Glomerular endothelial cell (primary cell): ENCODE measurements at places on chromosomes 1 and 21.

GRCh38 chr1:36115200-36115669 is 9.8 kb downstream of the COL8A2 start:
- DNase-seq, result no peak

GRCh38 chr21:41235201-41235600 is 67.2 kb downstream of the BACE2 start:
- DNase-seq, result no peak

DNA sequence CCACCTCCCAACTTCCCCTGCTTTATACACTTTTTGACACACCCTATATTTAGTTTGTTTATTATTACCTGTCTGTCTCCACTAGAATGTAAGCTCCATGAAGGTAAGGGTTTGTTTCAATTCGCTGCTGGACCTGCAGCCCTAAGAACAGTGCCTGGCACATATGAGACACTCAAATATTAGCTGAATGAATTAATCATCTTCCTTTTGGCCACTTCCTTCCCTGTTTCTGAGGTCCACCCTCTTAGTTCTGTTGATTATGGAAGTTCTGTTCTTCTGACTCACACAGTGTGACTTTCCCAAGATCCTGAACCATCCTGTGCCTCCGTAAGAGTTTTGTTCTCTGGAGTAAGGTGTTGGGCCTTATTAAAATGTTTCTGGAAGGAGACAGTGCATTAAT is 40.4 kb upstream of the GJA5 start:
- no peak for DNase-seq

DNA sequence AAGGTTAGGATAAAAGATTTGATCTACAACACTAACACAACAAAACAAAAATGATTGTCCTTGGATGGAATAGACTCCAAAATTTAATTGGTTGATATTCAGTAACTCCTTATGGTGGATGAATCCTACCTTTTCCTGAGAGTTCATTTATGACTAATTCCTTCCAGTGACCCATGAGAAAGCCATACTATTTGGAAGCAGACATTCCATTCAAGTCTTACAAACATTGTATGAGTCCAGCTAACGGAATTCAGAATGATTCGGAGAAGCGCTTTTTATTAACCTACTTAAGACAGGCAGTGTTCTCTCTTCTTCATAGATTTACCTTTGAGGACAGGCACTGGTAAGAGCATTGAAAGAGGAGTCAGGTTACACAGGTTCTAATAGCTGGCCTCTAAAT is 155.6 kb upstream of the ZNF648 start:
- no peak for DNase-seq

DNA sequence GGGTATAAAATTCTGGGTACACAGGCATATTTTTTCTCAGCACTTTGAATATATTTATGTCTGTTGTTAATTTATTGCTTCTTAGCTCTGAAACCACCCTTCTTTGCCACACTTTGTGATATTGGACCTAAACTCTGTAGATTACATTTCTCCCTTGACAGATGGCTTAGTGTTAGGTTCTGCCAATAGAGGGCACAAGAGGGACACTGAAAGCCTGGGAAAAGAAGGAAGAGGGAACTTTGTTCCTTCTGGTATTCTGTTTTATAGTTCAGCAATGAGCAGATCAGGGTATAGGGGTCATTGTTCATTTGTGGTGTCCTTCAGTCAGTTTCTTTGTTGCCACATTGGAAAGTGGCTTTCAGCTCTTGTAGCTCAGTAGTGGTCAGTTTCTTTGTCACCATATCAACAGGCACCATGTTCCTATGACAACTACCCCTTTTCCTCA is 423.5 kb upstream of the PROX1 start:
- DNase-seq, result peak; percentile 2

DNA sequence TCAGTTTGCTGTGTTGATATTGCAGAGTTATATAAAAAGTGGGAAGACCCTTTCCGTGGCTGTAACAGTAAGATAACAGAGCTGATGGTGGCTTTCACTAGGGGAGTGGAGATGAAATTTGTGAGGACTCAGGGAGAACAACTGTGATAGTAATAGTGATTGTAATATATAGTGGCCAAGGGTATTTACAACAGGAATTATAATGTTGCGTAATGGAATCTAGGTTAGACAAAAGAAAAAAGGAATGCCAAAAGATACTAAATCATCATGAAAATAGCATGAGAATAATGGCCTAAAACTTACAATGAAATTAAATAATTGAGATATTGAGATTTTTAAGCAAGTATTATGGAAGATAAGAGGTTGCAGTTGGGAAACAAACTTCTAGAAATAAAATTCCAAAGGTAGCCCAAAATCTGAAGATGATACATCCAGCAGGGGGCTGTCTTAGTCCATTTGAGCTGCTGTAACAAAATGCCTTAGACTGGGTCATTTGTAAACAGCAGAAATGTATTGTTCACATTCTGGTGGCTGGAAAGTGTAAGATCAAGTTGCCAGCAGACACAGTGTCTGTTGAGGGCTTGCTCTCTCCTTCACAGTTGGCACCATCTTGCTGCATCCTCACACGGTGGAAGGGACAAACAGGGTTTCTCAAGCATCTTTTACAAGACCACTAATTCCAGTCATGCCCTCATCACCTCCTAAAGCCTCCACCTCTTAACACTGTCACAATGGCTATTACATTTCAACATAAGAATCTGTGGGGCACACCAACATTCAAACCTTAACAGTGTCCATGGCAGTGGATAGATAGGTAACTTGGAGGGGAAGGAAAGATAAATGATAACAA is 711.2 kb downstream of the MRPL39 start:
- DNase-seq, result no peak

DNA sequence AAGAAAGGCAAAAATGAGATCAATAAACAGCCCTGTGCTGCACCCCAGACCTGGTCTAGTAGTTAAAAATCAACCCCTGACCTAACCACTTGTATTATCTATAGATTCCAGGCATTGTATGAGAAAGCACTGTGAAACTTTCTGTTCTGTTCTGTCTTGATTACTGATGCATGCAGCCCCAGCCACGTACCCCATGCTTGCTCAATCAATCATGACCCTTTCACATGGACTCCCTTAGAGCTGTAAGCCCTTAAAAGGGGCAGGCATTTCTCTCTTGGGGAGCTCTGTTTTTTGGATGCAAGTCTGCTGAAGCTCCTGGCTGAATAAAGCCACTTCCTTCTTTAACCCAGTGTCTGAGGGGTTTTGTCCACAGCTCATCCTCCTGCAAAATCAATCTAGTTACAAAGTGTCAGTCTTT is 24.2 kb upstream of the CD34 start:
- no peak for DNase-seq

GRCh38 chr1:226650236-226650841 is 88.7 kb downstream of the ITPKB start:
- DNase-seq, result no peak

DNA sequence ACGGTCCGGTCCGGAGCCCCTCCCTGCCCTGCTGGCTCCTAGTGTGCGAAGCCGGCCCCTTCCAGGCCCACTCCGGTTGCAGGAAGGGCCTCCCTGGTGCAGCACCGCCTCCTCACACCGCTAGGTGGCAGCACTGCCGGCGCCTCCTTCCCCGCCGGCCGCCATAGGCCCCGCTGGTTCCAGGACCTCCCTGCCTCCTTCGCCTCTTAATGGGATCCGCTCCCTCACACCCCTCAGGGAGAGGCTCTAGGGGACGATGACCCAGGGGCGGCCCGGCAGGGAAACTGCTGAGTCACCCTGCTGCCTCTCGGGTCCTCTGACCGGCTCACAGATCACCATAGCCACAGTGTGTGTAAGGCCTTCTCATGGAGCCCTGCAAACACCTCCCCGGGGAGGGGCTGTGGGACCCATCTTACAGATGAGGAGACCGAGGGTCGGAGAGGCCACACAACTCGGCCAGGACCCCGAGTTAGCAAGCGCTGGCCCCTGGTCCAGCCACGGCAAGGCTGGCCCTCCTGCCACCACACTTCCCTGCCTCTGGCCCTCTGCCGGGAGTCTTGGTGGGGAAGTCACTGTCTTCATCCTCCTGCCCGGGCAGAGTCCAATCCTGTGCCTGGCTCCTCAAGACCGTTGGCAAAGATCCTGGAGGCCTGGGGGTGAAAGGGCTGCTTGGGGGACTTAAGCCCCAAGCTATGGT is 1.6 kb upstream of the AJAP1 start:
- DNase-seq, result no peak

DNA sequence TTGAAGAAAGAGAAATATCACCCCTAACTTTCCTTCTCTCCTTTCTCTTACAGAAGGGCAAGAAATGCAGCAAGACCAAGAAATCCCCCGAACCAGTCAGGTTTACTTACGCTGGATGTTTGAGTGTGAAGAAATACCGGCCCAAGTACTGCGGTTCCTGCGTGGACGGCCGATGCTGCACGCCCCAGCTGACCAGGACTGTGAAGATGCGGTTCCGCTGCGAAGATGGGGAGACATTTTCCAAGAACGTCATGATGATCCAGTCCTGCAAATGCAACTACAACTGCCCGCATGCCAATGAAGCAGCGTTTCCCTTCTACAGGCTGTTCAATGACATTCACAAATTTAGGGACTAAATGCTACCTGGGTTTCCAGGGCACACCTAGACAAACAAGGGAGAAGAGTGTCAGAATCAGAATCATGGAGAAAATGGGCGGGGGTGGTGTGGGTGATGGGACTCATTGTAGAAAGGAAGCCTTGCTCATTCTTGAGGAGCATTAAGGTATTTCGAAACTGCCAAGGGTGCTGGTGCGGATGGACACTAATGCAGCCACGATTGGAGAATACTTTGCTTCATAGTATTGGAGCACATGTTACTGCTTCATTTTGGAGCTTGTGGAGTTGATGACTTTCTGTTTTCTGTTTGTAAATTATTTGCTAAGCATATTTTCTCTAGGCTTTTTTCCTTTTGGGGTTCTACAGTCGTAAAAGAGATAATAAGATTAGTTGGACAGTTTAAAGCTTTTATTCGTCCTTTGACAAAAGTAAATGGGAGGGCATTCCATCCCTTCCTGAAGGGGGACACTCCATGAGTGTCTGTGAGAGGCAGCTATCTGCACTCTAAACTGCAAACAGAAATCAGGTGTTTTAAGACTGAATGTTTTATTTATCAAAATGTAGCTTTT is 2.4 kb downstream of the CCN1 start:
- no peak for DNase-seq

DNA sequence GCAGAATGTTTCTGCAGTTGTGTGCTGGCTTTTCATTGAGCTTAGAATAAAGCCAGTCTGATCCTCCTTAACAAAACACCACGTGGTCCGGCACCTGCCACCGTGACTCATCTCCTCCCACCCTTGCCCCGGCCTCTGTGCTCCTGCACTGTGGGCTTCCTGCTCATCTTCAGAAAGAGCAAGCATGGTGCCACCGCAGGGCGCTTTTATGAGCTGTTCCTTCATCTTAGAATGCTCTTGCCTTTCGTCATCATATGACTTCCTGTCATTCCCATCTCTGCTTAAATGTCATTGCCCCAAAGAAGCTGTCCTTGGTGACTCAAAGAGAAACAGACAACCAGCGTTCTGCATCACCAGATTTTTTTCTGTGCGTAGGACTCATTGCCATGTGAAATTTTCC is 117.8 kb downstream of the HHAT start:
- DNase-seq, result no peak

GRCh38 chr1:85544689-85545215 is 35.8 kb upstream of the CCN1 start:
- no peak for DNase-seq

GRCh38 chr1:67588178-67588855 is 96.7 kb upstream of the GADD45A start:
- no peak for DNase-seq

DNA sequence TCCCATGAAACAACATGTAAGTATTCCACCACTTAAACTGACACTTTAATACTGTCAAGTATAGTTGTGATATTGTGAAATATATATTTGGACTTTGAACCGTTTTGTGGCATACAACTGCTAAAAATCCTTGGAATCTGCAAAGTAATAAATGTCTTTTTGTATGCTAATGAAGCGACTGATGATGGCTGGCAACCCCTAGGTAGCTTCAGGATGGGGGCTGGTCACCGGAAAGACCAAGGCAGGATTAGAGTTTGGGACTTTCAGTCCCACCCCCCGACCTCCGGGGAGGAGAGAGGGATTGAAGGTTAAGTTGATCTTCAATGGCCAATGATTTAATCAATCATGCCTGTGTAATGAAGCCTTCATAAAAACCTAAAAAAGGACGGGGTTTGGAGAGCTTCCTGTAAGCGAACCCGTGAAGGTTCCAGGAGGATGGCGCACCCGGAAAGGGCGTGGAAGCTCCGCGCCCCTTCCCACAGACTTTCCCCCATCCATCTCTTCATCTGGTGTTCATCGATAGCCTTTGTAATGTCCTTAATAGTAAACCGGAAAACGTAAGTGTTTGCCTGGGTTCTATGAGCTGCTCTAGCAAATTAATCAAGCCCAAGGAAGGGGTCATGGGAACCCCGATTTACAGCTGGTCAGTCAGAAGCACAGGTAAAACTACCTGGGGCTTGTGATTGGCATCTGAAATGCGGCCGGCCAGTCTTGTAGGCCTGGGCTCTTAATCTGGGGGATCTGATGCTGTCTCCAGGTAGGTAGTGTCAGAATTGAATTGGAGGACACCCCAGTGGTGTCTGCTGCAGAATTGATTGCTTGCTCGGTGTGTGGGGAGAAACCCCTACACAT is 1.8 kb upstream of the ZNF281 start:
- DNase-seq, result no peak

DNA sequence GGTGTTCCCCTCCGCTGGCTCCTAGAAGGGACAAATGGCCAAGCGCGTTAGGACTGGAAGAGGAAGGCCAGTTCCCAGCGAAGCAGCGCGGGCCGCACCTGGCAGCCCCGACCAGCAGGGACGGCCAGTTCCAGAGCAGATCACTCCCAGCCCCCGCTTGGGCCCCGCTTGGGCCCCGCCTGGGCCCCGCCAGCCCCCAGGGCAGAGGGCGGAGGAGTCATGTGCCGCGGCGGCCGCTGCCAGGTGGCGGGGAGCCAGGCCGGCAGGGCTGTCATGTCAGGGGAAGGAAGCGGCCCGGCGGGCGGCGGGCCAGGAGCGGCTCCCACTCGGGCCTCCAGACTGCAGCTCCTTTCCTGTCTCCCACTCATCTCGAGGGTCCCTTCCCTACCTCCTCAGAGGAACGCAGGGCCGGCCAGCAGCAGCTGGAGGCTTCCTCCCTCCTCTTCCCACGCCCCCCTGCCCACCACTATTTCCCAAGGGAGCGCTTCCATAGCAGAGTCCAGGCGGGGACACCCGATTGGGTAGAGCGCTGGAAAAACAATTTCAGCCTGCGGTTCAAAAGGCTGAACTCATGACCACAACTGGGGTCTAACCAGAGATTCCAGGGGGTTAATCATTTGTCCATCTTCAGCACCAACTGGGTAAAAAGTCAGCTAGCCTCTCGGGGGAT is 16.5 kb downstream of the ZNF697 start:
- DNase-seq, result no peak
